ENCODE measurements at places on chromosomes 12 and 14. TPM values are rescaled to one million over a fixed set of nuclear protein-coding genes. Genes with fewer than 3 reads are reported as not detected.

DNA sequence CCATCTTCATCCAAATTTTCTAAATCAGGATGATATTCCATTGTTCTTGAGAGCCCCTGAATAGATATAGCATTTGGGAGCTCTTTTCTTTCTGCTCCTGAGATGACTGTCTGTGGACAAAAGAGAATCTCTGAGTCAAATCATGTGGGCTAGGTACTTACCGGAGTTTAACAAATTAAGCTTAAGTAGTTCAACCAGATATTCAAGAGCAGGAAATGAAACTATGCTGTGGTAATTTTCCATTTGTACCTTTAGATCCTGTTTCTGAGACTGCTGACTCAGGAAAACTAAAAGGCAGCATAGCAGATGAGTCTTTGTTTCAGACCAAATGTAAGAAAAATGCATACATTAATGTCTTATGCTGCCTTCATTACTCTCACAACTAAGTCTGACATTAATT is at the start of gene CLEC7A:
Gene CLEC7A (minus strand): TSS at position 158 of the 400 bp plus-strand sequence. CDS start 117 bp downstream, at position 41.
- no peak for DNase-seq
- H3K27me3 ChIP-seq, result peaks cover 8% of the 10 kb centered on the region
- H3K4me3 ChIP-seq, result no peak within 1 kb of the TSS
- no peak within 1 kb of the TSS for H3K27ac ChIP-seq

GRCh38 chr12:130196827-130197226 is 34.6 kb downstream of the FZD10 start:
- H3K36me3 ChIP-seq, result no peaks in the 10 kb centered on the region
- no peak overlapping the region for H3K4me3 ChIP-seq
- peaks cover 8% of the 10 kb centered on the region for H3K27me3 ChIP-seq
- no peak overlapping the region for H3K27ac ChIP-seq
- H3K4me1 ChIP-seq, result no peaks in the 10 kb centered on the region
- no peak for DNase-seq

- no peak overlapping the region for H3K4me3 ChIP-seq
- H3K27ac ChIP-seq, result no peak overlapping the region
- no peaks in the 10 kb centered on the region for H3K36me3 ChIP-seq
- H3K27me3 ChIP-seq, result peaks cover 5% of the 10 kb centered on the region
- no peak for DNase-seq
Observed at GRCh38 chr14:101255765-101256125, 305.6 kb upstream of the DIO3 start.

DNA sequence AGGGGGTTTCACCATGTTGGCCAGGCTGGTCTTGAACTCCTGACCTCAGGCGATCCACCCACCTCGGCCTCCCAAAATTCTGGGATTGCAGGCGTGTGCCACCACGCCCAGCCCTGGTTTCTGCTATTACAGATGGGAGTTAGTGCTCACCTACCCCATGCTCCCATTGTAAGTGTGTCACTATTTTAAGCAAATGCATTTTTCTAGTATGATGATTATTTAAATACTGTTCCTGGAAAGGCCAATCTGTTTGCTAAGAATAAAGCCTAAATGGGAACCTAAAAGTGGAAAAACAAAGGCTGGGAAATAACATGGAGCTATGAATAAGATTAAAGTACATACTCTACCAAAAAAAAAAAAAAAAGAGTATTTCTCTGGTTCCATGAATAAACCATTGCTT is 45.0 kb upstream of the PLEKHG7 start:
- no peaks in the 10 kb centered on the region for H3K4me1 ChIP-seq
- no peak for DNase-seq
- no peak overlapping the region for H3K4me3 ChIP-seq
- no peaks in the 10 kb centered on the region for H3K27me3 ChIP-seq
- H3K36me3 ChIP-seq, result no peaks in the 10 kb centered on the region

DNA sequence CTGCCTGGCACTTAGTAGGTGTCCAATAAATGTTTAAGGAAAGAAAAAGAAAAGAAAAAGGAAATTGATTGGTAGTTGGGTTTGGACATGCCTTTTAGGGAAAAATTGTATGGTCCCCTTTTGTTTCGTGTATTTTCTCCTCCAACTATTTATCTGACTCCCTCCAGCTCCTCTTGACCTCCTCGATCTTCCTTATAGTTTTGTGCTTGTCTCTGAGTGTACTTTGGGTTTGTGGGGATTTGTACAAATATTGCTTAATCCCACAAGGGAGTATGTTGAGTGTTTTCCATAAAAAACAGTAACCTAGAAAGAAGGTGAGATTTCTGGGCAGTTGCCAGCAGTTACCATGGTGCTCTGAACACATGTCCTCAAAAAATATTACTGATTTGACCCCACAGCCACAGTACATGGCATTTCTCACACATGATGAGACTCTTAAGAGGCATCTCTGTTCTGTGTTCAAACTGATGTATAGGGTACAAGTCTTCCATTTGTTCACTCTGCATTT is 15.7 kb downstream of the PLEKHG7 start:
- peaks cover 2% of the 10 kb centered on the region for H3K27me3 ChIP-seq
- no peak overlapping the region for H3K4me3 ChIP-seq
- no peaks in the 10 kb centered on the region for H3K36me3 ChIP-seq
- H3K4me1 ChIP-seq, result no peaks in the 10 kb centered on the region
- H3K27ac ChIP-seq, result no peak overlapping the region

DNA sequence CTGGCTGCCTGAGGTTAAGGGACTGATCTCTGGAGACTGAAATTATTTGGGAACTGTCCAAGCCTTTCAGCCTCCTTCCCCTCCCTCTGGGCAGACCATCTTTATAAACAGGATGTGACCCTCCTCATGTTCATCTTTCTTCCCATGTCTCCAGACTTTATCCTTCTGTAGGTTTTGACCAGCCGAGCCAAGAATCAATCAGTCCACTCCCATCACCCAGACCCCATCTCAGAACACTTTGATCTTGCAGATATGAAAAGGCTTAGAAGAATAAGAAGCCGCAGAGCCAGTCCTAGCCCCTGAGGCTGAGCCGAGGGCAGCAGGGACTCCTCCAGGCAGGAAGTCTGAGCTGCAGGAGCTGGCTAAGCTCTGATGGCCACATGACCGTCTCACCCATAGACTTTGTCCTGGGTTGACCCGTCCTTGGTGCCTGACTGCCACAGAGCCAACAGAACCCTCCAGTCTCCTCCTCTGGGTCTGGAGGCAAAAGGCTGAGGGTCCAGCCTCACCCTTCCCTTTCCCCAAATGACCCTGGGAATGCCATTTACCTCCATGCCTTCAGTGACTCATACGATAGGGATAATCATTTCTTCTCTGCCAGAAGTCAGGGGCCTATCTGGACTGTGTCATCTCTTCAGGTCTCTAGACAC is 1.6 kb downstream of the KRT71 start:
- no peaks in the 10 kb centered on the region for H3K27me3 ChIP-seq
- no peak overlapping the region for H3K27ac ChIP-seq
- no peaks in the 10 kb centered on the region for H3K4me1 ChIP-seq
- H3K36me3 ChIP-seq, result no peaks in the 10 kb centered on the region

GRCh38 chr12:111569363-111570083 is 29.6 kb downstream of the ATXN2 start:
- DNase-seq, result no peak
- H3K36me3 ChIP-seq, result peaks cover 6% of the 10 kb centered on the region
- H3K4me3 ChIP-seq, result no peak overlapping the region
- no peaks in the 10 kb centered on the region for H3K27me3 ChIP-seq
- H3K4me1 ChIP-seq, result peaks cover 15% of the 10 kb centered on the region

Gene CELA1
- not detected for total RNA-seq

Gene NRIP2
- total RNA-seq, result not detected

Gene ACTR6
- 41.8 TPM for total RNA-seq

Gene DIO2
- total RNA-seq, result not detected

Gene MAP1LC3B2
- 1.5 TPM for total RNA-seq

Gene WNT1
- not detected for total RNA-seq
